Cerebellar nuclear complex (tissue), 1 donor: ENCODE measurements at places on chromosomes 13 and 19.

- no peak for DNase-seq
Observed at GRCh38 chr13:105121221-105121620, 1414.2 kb downstream of the EFNB2 start.

DNA sequence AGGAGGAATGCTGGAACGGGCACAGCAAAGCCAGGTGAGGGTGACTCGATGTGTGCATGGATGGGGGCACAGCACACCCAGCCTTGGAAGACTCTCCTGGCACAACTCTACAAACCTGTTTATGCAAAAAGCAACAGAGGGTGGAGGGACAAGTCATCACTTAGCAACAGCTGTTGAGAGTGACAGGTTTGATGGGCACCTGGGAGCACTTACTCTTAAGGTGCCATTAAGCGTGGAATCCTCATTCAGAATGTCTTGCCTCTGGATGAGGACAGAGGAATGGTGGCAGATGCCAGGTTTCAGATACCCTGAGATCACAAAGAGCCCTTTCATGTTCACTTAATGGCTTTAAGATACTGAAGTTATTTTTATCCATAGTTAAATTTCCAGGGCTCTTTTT lies 97.0 kb downstream of the DCT start:
- no peak for DNase-seq

GRCh38 chr19:17138937-17139598 lies 63.5 kb downstream of the MYO9B start:
- DNase-seq, result no peak

- no peak for DNase-seq
Observed at GRCh38 chr13:26198116-26198515, 24.0 kb downstream of the RNF6 start.

GRCh38 chr19:13848798-13849676 lies 27.9 kb upstream of the NANOS3 start:
- no peak for DNase-seq

- no peak for DNase-seq
Observed at GRCh38 chr13:43100667-43101066, 77.3 kb downstream of the DNAJC15 start.

DNA sequence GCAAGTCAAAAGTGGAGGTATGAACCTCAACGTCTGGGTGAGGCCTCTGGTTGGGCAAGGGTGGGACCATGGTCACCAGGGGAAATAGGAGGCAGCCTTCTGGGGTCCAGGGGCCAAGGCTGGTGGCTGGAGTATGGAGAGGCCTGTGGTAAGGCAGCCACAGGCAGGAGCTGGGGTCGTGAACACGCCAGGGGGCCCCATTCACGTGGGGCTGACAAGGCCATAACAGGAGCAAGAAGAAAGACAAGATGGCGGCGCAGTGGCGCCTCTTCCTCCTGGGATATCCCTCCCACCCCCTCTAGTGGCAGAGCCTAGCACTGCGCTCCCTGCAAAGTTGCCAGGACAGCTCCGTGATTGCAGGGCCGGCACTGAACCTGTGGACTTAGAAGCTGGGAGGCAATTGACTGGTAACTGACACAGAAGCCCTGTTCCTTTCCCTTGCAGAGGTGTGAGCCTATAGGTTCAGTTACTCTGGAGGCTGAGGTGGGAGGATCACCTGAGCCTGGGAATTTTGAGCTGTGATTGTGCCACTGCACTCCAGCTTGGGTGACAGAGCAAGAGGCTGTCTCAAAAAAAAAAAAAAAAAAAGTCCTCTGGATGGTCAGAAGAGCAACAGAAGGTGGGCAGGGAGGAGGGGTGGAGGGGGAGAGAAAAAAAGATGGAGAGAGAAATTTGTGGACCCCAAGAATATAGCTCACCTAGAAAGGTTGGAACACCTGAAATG lies 19.7 kb upstream of the EDDM13 start:
- no peak for DNase-seq

GRCh38 chr19:46624958-46625661 lies at the start of gene PTGIR:
TSS of gene PTGIR (minus strand) at chr19:46625089. CDS start at chr19:46624225, 864 bp downstream.
- no peak for DNase-seq

DNA sequence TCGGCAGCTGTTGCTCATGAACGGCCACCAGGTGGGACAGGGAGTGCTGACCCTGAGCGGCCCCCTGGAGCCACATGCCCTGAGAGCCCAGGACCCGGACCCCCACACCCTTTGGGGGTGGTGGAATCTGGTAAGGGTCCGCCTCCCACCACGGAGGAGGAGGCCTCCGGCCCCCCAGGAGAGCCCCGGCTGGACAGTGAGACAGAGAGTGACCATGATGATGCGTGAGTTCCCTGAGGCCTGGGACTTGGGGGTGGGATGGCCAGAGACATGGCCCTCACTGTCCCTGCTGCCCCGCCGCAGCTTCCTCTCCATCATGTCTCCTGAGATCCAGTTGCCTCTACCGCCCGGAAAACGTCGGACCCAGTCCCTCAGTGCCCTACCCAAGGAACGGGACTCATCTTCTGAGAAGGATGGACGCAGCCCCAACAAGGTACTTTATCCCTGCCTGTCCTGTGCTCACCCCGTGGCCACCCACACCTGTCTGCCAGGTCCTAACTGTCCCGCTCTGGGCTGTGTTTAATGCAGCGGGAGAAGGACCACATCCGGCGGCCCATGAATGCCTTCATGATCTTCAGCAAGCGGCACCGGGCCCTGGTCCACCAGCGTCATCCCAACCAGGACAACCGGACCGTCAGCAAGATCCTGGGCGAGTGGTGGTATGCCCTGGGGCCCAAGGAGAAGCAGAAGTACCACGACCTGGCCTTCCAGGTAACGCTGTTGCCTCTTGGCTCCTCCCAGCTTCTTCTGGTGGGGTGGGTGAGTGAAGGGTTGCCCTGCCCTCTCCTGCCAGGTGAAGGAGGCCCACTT lies 14.7 kb upstream of the PRR19 start:
- no peak for DNase-seq

GRCh38 chr19:49551531-49551930 lies 23.7 kb downstream of the RCN3 start:
- no peak for DNase-seq

DNA sequence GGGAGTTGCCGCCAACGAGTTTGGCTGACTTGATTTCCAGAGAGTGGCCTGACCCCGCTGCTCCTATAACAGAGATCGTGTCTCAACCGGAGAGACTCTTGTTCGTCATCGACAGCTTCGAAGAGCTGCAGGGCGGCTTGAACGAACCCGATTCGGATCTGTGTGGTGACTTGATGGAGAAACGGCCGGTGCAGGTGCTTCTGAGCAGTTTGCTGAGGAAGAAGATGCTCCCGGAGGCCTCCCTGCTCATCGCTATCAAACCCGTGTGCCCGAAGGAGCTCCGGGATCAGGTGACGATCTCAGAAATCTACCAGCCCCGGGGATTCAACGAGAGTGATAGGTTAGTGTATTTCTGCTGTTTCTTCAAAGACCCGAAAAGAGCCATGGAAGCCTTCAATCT lies 21.6 kb downstream of the NLRP4 start:
- DNase-seq, result no peak

- DNase-seq, result no peak
Observed at GRCh38 chr13:21240586-21240985, 64.1 kb downstream of the MRPL57 start.

DNA sequence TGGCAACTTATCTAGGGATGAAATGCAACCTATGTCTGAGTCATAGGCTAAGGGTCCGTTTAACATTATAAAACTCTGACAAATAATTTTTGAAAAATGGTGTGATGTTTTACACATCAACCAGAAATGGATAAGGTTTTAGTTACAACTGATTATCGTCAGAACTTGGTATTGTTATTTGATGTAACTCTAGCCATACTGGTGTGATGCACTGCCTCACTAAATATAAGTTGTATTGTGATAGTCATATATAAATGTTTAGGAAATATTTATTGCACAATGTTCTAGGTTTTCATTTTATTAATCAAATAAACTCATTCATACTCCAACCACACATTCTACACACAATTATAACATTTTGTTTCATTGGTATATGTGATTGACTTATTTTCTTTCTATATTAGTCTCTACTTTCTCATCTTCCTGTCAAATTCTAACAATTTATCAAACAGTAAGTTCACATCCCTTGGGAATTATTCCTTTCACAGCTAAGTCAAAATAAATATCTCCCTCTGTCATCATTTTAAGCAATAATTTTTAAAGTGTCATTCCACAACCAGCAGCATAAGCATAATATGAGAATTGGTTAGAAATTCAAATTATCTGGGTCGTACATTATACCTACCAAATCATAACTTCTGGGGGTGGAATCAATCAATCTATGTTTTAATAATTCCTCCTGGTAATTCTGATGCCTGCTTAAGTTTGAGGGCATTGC lies 873.9 kb downstream of the SLITRK1 start:
- DNase-seq, result no peak

- DNase-seq, result peak; percentile 45
Observed at GRCh38 chr19:46614114-46614722, 10.7 kb downstream of the PTGIR start.

DNA sequence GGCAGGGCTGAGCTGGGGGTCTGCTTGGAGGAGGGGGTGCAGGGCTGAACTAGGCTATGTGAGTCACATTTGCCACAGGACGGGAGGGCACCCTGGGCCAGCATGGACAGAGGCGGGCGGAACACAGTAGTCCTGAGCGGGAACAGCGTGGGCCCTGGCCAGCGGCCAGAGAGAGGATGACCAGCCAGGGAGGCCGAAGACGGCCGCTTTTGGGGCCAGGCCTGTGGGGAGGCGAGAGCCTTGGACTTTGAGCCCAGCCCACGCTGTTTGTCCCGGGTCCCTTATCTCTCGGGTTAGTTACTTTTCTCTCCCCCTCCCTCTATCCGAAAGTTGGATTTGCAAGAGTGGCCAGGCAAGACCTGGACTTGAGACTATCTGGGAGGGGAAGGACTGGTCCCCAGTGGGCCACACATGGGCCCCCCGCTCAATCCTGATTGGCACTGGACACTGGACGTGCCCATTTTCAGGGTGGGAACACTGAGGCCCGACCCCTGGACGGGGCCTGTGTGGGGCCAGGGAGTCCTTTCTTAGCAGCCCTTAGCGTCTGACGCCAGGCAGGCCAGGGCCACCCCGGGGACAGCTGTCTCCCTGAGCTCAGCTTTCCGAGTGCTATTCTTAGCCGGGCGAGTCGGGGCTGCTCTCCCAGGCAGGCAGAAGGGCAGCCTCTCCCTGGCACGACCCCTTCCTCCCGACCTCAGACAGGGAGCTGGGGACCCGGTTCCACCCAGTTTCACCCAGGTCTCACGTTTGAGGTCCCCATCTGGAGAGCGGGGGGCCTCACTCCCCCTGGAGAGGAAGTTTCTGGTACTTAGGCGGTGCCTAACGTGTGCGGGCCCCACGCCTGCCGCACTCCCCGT lies 833 bp downstream of the GAMT start:
- no peak for DNase-seq

- no peak for DNase-seq
Observed at GRCh38 chr13:113669755-113670341, 2.8 kb downstream of the GRK1 start.

- DNase-seq, result no peak
Observed at GRCh38 chr19:27906081-27906480, 1306.9 kb downstream of the UQCRFS1 start.

GRCh38 chr19:50198431-50199258 lies 4.8 kb upstream of the MYH14 start:
- DNase-seq, result no peak

DNA sequence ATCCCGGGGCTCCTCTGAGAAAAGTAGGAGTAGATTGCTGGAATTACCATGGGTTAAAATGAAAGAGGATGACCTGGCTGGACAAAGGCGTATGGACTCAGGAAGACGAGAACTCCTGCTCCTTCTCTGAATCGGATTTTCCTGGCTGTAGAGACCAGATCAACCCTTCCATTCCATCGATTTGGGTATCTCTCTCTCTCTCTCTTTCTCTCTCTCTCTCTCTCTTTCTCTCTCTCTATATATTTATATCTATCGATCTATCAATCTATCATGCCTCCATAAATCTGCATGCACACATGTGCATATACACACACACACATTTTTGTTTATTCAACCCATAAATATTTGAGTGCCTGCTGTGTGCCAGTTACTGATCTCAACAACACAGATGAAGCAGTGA lies 234.9 kb downstream of the LMO7 start:
- no peak for DNase-seq

DNA sequence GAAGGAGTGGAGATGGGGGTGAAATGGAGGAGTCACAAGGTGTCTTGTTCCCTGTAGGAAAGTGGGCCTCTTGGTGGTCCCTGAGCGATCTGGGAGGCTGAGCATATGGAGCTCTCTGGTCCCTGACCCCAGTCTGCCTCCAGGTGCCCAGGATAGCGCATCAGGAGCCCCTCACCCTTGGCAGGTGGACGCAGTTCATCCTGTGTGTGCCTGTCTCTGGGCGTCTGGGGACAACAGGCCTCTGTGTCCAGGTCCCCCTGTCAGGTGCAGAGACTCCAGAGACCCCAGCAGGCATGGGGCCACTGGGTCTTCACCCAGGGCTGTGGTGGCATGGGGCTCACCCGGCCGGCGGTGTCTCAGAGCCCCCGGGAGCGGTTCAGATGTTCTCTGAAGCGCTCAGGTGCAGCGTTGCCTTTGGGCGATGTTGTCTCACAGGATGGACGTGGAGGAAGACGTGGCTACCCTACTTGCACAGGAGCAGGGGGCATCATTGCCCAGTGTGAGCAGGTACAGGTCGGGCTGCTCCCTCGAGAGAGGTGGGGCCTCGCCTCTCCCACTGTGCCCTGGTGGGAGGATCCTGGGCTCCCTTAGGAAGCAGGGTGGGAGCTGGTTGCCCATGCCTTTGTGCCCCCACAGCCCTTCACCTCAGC lies 58.1 kb upstream of the TPM4 start:
- DNase-seq, result no peak

GRCh38 chr19:44972802-44973201 lies 17.6 kb downstream of the CLPTM1 start:
- DNase-seq, result no peak

DNA sequence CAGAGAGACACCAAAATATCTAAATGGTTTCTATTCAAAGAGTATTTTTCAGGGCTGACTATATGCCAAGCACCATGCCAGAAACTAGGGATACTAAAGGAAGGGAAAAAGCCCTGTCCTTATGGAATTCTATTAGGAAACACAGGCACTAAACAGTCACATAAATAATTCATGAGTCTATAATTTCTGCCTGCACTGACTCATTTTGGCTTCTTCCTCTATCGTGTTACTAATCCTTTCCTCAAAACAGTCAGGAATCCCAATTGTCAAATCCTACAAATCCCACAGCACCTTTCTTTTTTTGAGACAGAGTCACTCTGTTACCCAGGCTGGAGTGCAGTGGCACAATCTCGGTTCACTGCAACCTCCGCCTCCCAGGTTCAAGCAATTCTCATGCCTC lies 29.2 kb downstream of the XPO4 start:
- DNase-seq, result no peak

- no peak for DNase-seq
Observed at GRCh38 chr19:30222992-30223865, 149.0 kb upstream of the ZNF536 start.

DNA sequence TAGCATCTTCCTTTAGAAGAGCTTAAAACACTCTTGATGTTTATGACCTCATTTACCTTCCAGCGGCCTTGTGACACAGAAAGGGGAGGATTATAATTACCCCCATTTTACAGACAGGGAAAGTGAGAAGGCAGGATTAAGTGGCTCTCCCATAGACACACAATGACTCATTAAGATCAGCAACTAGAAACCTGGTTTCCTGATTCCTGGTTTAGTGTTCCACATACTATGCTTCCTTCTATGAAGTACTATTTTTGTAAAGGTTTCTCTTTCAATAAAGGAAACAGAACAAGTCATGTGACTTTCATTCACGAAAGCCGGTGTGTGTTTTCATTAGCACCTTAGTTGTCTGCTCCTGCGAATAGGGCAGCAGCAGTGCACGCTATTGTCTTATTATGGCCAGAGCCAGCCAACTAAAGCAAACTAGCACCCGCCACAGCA lies 8.3 kb downstream of the IRS2 start:
- DNase-seq, result no peak
